Pancreas (tissue), 10 donors: ENCODE measurements at places on chromosomes 16 and 17. TPM values are rescaled to one million over a fixed set of nuclear protein-coding genes. Genes with fewer than 3 reads are reported as not detected.

DNA sequence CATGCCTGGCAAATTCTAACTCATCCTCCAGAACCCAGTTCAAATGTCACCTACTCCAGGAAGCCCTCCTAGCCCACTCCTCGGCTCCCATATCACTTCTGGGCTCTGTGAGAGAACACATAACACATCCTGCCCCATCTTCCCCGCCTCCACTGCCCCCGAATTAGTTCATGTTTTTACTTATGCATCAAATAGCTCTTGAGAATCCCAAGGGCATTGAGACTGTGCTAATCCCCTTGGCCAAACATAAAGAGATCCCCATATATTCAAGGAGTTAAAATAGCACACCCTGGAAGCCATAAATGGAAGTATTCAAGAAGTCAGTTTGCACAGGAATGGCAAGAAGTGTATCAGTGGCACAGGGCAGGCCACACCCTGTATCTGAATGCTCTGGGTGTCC lies 2.0 kb upstream of the CREBBP start:
- peaks cover 8% of the 10 kb centered on the region for H3K4me1 ChIP-seq
- H3K36me3 ChIP-seq: no peaks in the 10 kb centered on the region
- H3K4me3 ChIP-seq: no peak overlapping the region
- DNase-seq: no peak
- no peaks in the 10 kb centered on the region for H3K27me3 ChIP-seq

DLG4 gene
- total RNA-seq: 2.9 TPM

SPIRE2 gene
- total RNA-seq: 2.7 TPM

ZDHHC1 gene
- 9.7 TPM for total RNA-seq

FN3K gene
- 22.7 TPM for total RNA-seq

IL21R gene
- 0.44 TPM for total RNA-seq
